ENCODE measurements at places on chromosomes 2 and 18.

GRCh38 chr2:239765076-239765845 is 259.9 kb downstream of the NDUFA10 start:
- no peak for DNase-seq

- DNase-seq: no peak
Measured at GRCh38 chr2:176130957-176131847, 1.7 kb downstream of the HOXD8 start.

GRCh38 chr2:107785756-107786155 is 40.9 kb upstream of the RGPD4 start:
- no peak for DNase-seq

DNA sequence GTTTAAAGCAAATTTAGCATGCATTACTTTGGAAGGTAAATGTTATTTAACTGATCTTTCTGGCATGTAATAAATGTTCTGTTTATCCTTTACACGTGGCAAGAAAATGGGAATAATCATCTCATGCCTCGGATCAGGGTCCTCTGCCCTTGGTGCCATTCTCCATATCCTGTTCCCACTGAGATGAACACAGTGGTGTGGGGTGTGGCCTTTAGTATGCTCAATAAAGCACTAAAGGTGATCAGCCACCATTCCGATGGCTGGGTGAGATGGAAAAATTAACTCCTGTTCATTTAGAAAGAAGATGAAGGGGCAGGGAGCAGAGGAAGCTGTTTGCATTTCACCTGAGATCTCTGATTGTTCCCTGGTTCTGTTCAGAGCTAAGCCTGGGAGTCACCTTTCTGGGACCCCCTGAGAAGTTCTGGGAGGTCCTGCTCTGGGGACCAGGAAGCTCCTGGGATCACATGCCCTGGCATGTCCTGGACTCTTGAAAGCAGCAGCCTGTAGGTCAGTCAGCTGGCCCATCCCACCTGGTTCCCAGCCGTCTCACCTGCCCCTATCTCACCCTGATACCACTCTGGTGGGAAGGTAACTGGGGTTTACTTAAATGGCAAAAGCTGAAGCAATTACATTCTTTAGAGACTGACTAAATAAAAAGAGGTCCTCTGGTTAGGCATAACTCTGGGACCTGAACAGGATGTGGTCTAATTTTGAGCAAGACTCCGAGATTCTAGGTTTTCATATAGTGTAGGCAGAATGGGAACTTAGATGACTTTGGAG is 288.9 kb upstream of the EPAS1 start:
- DNase-seq: no peak

DNA sequence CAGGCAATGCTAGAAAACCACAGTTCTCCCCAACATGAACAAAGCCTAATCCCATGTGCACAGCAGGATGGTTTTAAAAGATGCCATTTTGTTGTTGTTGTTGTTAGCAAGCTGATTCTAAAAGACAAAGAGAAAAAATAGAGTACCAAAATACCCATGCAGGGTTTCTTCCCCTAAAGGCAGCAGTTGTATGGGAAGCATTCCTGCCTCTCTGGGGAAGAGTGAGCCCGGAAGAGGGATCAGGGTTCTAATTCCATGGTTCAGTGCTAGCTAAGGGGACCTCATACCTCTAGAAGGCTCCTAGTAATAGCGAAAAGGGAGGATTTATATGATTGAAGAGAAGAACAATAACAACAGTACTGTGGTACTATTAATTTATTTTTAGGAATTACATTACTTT is 327.6 kb downstream of the DPP10 start:
- no peak for DNase-seq

GRCh38 chr2:182078988-182079602 is 93.4 kb downstream of the PPP1R1C start:
- DNase-seq: no peak

DNA sequence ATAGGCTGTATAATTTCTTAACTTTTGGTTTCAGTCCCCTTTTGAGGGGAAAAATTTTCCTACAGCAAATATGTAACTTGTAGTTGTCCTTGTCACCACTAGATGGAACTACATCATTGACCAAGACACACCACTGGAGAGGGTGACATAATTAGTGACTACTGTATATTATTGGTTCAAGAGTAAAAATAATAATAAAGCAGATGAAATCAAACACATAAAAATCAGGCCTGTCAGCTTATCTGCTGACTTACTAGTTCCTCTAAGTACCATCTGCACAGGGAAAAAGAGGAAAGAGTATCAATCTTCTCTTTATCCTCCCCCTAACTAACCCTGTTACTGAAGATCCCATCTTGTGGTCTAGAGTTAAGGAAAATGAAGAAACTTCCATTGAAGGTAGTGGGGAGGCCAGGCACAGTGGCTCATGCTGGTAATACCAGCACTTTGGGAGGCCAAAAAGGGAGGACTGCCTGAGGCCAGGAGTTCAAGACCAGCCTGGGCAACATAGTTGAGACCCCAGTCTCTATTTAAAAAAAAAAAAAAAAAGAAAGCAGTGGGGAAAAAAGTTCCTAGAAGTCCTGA is 29.6 kb upstream of the ENOSF1 start:
- peak; percentile 53 for DNase-seq

- DNase-seq: no peak
Measured at GRCh38 chr18:7926526-7926925, 359.4 kb downstream of the PTPRM start.

- DNase-seq: peak; percentile 28
Measured at GRCh38 chr2:7845332-7845731, 836.5 kb upstream of the ID2 start.

DNA sequence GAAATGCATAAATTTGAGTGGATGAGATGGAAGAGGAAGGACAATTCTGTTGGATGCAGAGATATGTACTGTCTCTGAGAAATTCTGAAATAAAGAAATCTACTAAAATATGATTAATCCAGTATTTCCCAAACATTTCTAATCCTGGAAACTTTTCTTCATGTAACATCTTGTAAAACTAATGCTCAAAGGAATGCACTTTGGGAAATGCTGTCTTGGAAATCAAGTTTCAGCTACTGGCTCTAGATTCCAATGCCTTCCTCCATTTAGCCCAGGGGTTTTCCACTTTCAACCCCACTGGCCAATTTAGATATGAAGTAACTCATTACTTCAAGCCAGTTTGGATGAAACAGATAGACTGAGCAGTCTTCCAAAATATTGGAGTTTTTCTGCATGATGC is 355.1 kb downstream of the TXNL1 start:
- DNase-seq: no peak

GRCh38 chr2:230634146-230634545 is 78.5 kb upstream of the CAB39 start:
- no peak for DNase-seq

DNA sequence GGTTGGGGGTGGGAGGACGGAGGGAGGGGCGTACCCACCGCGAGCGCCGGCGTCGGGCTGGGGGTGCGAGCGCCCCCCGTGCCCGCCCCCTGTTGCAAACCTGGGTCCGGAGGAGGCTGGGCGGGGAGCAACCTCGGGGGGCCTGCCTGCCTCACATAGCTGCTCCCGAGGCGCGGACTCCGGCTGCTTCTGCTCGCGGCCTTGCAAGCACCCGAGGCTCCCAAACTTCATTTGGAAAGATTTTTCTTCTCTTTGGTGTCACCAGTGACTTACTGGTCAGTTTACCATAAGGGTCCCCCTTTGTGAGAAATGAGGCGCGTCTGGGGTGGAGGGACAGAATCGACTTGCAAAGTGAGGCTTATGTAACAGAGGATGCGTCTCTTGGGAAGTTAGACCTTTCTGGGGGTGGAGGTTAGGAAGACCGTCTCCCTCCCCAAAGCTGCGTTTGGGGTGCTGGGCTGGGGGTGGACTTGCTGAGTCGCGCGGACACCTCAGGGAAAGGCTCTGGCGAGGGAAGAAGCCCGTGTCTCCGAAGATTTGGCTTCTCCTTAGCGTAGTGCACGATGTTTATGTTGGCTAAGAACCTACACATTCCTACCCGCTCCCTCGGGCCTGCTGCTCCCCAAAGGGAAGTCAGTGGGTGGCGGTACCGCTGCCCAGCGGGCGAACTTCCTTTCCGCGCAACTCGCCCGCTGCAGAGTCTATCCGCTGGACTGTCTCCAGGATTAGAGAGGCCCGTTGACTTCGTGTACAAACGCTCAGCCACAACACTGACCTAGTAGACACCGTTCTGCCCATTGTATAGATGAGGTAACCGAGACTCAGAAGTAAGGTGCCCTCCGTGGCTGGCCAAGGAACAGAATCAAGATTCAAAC is 559 bp downstream of the TMEM37 start:
- DNase-seq: no peak

DNA sequence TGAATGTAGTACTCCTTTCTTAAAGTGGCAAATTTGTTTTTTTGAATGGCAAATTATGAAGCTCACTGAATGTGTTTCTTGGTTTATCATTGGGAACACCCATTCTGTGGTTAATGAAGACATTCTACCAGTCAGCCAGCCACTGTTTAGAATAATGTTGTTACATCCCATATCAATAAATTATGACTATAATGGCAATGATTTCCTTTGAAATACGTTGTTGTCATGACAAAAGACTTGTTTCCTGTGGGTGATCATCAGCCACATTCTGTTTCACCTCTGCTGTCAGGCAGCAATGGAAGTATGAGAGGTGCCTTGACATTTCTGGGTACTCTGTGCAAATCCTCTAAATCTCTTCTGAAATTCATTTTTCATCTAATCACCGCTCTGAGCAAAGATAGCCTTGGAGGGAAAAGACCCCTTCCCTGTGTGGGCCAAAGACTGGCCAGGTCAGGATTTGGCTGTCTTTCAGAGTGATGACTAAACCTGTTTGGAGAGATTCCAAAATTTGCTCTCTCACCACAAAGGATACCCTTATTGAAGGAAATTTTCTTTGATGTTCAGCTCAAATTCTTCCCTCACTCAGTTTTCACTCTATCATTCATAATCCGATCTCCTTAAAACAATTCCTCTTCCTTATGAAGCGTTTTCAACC is 869.2 kb downstream of the BCL11A start:
- DNase-seq: no peak

DNA sequence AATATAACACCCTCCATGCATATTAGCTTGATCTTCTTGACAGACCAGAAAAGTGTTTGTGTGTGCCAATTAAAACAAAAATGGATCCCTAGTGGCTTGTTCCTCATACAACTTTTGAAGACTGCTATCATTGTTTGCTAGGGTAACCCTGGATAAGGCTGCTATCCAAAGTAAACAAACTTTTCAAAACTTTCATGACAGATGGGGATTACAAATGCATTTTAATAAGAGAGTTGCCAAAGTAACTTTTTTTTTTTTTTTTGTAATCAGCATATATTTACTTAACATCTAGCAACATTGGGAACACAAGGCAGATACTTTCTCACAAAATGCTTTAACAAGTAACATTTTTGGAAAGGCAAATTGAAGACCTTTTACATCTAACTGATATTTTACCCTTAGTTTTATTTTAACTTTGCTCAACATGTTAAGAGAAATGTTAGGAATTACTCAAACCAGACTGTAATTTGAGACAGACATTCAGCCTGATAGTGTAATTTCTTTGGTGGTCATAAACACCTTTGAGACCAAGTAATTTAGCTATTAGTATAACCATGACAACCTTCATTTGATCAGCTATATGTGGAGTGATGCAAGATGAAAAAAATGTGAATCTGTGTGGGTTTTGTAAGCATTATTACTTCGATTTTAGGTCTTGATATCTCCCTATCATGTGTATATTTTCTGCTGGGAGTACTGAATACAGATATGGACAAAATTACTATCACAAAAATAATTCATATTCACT is 300.9 kb downstream of the ARHGAP15 start:
- no peak for DNase-seq

DNA sequence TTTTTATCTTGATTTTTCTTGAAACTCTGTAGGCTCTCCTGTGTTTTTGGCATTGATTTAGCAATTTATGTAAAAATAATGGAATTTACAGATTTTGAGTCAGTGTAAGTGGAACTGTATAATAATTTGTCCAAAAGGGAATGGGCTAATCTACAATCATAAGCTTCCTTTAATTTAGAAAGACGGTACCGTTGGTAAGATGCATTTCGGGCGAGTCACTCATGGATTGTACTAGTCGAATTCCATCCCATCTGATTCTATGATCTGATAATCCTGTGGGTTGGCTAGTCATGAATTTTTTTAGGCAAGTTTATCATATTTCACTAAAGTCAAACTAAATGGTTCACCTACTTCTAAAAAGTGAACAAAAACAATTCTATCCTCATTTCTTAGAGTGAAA is 133.4 kb downstream of the ZNF407 start:
- no peak for DNase-seq
